Spinal cord (tissue), 10 donors: ENCODE measurements at places on chromosomes 1 and 21. TPM values are rescaled to one million over a fixed set of nuclear protein-coding genes. Genes with fewer than 3 reads are reported as not detected.

DNA sequence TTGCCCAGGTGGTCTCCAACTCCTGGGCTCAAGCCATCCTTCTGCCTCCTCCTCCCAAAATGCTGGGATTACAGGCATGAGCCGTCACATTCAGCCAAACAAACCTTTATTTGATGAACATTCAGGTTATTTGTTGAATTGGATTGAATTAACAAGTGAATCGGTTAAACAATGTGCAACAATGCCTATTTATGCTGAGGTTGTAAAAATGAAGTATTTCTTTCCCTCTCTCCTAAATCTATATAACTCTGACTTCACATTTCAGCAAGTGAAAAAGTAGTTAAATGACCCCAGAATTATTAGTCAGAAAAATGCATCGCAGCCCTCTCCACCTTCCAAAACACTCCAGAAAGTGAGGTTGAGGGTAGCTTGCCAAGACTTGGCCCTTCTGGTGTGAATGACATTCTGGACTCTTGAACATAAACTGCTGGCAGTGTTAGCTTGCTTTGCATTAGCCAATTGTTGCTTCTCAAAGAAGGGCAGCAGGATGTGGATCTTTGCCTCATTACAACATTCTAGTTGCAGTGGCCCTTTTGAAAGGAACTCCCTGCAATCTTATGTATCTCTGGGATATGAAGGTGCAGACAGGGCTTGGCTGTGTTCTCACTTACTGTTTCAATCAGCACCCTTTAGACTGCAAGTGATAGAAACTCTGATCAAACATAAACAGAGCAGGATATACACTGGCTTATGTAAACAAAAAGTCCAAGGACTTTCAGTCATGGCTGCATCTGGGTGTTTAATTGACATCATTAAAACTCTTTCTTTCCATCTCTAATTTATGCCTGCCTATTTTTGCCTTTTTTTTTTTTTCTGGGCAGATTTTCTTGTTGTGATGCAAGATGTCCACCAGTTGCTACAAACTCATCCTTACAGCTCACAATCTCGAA lies 22.4 kb downstream of the EDN2 start:
- no peak for DNase-seq
- H3K4me1 ChIP-seq: peaks cover 6% of the 10 kb centered on the region

- H3K36me3 ChIP-seq: peaks cover 18% of the 10 kb centered on the region
- no peak overlapping the region for H3K4me3 ChIP-seq
- peaks cover 5% of the 10 kb centered on the region for H3K4me1 ChIP-seq
- DNase-seq: no peak
- no peak overlapping the region for H3K27ac ChIP-seq
Observed at GRCh38 chr1:235107368-235108184, 21.1 kb downstream of the TOMM20 start.

DSCAM gene
- 13.4 TPM for total RNA-seq

PTPRU gene
- total RNA-seq: 62.1 TPM

ADAM30 gene
- total RNA-seq: not detected
